Natural killer cell treated with Interleukin-12 subunit alpha and Interleukin-12 subunit beta and Interleukin-15 and Interleukin-18, amount 100 ng/mL, for 72 hours (primary cell): ENCODE measurements at places on chromosomes 4 and X. TPM values are rescaled to one million over a fixed set of nuclear protein-coding genes. Genes with fewer than 3 reads are reported as not detected.

DNA sequence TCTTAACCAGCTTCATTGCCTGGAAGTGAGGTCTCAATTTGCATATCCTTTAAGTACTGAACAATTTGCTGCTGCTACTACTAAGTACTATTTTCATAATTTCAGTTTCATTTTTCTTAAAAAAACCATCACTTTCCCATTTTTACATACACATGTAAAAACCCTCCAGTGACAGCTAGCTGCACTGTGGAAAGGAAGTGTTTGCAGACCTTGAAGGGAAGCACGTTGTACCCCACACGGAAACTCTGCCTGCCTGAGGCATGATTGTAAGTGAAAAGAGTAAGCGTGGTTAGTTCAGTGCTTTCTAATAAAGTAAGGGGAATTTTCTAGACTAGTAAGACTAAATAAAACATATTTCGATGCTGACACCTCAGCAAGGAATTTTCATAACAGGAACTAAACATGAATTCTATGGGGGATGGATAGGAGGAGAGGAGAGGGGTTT is 103.6 kb downstream of the RAPGEF2 start:
- H3K27me3 ChIP-seq: no peaks in the 10 kb centered on the region
- peaks cover 62% of the 10 kb centered on the region for H3K4me1 ChIP-seq
- peak overlapping the region; percentile 99 for H3K27ac ChIP-seq
- H3K36me3 ChIP-seq: peaks cover 10% of the 10 kb centered on the region

DNA sequence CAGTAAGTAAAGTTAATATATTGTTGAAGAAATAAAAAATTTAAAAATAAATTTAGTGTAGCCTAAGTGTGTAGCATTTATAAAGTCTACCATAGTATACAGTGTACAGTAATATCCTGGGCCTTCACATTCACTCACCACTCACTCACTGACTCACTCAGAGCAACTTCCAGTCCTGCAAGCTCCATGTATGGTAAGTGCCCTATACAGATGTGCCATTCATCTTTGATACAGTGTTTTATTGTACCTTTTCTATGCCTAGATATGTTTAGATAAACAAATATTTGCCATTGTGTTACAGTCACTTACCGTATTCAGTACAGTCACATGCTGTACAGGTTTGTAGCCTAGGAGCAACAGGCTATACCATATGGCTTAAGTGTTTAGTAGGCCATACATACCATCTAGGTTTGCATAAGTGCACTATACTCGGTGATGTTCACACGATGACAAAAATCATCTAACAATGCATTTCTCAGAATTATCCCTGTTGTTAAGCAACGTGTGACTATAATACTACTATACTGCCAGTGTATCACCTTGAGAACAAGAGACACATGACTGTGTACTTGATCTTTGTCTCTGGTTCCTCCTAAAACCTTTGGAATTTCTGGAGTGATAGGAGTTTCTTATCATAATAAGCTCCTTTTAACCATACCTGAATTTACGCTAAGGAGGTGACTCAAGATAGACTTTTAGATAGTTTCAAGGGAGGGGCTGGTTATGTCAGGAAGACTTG is 25.8 kb upstream of the SEPTIN11 start:
- no peaks in the 10 kb centered on the region for H3K27me3 ChIP-seq
- no peaks in the 10 kb centered on the region for H3K4me1 ChIP-seq

DNA sequence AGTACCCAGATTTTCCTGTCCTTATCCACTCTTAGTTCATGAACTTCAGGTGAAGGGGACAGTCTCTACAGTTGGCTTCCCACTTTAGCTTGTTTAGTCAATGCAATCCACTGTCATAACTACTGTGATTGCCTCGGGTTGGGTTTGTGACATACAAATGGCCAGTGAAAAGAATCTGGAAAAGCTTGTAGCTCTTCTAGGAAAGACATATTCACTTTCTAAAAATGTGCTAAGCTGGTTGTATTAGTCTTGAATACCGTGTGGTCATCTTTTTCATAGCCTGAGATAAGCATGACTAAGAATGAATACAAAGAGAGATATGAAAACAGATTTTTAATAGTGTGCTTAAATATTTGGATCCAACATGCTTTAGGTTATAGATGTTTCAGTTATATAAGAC is 1443.5 kb upstream of the IGFBP7 start:
- no peaks in the 10 kb centered on the region for H3K4me1 ChIP-seq
- no peak overlapping the region for H3K4me3 ChIP-seq
- peaks cover 4% of the 10 kb centered on the region for H3K36me3 ChIP-seq
- no peak overlapping the region for H3K27ac ChIP-seq

GRCh38 chr4:23766344-23766743 is 123.5 kb downstream of the PPARGC1A start:
- H3K36me3 ChIP-seq: no peaks in the 10 kb centered on the region
- no peak overlapping the region for H3K4me3 ChIP-seq
- no peak for DNase-seq
- no peak overlapping the region for H3K27ac ChIP-seq
- no peaks in the 10 kb centered on the region for H3K4me1 ChIP-seq

DNA sequence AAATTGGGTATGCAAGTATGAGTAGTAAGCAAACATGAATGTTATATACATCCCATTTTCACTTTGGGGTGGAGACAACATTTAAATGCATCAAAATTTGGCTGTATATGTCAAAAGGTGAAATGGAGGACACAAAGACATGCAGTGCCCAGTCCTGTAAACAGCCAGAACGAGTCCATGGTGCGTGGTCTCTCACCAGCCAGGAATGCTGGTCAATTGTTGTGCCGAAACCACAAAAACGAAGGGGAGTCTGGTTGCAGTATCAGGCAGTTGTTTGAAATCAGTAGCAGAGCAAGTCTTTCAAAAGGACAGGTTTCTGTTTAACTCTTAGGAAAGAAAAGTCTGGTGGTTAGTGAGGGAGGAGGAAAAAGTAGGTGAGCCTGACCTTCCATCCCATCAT is 22.3 kb upstream of the RNF150 start:
- no peaks in the 10 kb centered on the region for H3K4me1 ChIP-seq
- H3K27ac ChIP-seq: no peak overlapping the region
- no peaks in the 10 kb centered on the region for H3K36me3 ChIP-seq
- H3K27me3 ChIP-seq: peaks cover 9% of the 10 kb centered on the region
- DNase-seq: no peak
- H3K4me3 ChIP-seq: no peak overlapping the region

DNA sequence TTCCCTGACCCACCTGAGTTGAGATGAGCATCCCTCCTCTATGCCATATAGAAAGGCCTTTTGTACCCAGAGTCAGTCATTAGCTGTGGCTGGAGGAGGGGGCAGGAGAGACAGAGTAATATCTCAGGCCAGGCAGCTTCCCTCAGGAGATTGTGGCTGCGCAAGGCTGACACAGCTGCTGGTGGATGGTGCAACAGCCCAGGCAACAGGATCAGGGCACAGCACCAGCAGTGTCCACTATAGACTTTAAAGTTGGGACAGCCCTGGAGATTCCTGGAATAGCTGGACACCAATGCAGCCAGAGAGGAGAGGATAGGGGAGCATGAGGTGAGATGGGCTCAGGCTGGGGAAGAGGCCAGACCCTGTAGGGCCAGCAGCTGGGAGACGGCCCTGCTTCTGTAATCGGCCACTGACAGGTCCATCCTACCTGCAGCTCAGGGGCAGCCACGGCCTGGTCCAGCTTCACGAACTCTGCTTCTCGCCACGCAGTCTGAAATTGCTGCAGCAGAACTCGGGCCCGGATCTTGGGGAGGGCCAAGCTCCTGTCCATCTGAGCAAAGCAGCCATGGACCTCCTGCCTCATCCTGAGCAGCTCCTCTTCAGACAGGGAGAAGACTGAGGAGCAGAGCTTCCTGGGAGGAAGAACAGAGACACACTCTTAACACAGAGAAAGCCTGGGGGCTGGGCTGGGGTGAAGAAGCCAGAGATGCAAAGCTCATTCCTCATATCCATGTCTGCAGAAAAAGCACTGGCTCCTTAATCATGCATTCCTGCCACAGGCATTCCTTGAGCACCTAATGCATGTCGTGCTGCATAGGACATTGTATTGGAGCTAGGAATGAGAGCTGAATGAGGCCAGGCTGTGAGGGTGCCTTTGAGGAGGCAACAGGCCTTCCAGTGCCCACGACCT is 90.1 kb downstream of the EVC2 start:
- no peak for DNase-seq
- no peak overlapping the region for H3K27ac ChIP-seq
- no peak overlapping the region for H3K4me3 ChIP-seq
- no peaks in the 10 kb centered on the region for H3K27me3 ChIP-seq

RASL11B gene
- not detected for total RNA-seq

GC gene
- total RNA-seq: not detected
